ENCODE measurements at places on chromosomes 2 and 18.

GRCh38 chr2:175400975-175401374, 219.5 kb upstream of the ATP5MC3 start:
- no peak for DNase-seq

DNA sequence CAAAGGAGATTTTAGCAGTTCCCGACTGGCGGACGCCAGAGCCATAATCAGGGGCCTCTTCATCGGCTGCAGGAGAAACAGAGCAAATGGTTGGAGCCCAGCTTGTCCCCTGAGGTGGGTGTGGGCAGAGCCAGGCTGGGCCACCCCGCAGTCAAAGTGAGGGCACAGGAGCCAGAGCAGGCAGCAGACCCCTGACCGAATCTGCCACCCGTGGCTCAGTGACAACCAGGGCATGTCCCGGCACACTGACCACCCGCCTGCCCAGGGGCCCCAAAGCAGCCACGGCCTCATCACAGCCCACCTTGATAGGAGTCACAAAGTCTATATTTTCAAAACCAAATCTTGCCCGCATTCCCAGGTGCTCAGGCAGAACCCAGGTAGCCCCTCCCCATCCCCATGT, 55.6 kb downstream of the AQP12A start:
- DNase-seq = no peak

GRCh38 chr2:213243189-213244044, 40.8 kb upstream of the SPAG16 start:
- no peak for DNase-seq

DNA sequence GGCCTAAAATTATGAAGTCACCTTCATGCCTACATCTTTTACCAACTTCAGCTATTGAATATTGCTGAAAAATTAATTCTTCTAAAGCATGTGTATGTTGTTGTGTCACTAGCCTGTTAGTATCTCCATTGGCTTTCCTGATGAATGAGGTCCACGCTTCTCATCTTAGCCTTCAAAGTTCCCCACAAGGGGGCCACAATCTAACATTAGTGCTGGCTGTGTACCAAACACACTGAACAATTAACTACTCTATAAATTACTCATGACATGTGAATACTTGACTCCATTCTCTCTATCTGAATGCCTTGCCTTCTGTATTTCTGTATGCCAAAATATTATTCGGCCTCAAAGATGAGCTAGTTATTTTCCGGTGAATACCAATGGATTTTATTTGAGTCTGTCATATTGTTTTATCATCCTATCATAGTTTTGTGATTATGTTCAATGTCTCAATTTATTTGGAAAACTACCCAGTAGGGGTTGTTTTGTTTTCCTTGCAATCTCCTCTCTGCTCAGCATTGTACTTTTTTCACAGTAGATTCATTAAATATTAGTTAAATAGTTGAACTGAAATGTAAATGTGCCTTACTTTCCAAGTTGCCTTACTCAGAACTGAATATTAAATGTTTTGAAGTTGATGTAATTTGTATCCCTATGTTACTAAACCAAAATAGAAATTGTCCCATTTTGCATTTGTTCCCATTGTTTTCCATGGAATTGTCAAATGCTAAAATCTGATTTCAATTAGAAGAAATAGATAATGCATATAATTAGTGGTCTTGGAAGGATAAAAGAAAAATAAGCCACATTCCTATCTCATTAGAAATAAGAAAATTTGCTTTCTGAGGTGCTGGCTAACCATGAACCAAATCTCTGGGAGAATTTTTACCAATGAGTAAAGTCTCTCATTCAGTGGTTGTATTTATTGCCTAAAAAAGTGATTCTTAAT, 208.4 kb upstream of the COL3A1 start:
- no peak for DNase-seq

DNA sequence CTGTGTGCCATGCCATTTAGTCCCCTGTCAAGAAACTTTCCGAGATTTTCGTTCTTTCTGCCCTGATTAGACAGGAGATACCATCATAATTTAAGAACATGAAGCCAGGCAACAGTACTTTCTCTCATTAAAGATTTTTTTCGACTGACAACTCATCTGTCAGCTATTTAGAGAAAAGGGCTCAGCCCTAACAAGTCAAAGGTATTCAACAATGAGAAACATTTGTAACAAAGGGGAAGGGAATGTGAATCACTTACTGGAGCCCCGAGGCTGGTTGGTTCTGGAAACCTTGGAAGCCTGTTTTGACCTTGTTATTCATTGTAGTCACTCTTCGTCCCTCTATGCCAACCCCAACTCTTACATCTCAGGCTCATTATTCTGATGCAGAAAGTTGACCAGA, 199.4 kb downstream of the SPP2 start:
- no peak for DNase-seq

DNA sequence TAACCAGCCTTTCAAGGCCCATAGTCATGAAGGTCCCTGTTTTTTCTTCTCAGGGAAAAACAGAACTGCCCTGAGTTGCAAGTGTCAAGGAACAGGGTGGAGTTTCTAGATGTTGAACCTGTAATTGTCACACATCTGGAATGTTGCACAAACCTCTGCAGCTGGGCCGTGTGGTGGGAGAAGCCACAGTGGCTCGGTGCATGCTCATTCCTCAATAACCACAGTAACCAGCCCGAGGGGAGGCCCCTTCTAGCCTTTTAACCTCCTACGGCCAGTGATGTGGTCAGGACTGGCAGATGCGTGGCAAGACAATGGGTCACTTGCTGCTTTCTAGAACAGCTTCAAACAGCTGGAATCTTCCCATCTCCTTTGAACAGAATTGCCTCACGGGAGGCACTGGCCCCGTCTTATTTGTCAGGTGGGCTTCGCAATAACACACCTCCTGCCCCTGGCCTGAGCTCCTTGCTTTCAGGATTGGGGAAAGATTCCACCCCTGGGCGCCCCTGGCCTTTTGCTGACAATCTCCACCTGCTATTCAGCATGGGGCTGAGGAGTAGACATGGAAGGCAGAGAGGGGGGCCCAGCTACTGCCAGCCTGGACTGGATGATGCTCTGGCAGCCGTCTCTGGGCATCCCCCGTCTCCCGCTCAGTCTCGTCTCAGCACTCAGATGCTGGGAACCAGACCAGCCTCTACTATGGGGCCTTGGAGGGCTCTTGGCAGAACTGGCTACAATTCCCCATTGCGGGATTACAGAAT, 102.9 kb downstream of the KLHL29 start:
- no peak for DNase-seq

DNA sequence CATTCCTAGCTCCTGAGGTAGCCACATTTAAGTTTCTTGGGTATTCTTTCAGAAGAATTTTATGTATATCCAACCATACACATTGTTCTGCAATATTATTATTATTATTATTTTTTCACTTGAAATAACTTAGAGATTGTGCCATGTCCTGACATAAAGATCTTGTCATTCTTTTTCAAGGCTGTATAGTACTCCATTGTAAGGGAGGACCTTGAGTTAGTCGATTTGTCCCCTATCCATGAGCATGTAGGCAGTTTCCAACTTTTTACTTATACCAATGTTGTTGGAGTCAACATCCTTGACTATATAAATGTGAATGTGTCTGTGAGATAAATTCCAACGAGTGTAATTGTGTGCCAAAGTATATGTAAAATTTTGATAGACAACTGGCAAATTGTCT, 891 bp upstream of the EGR4 start:
- no peak for DNase-seq

GRCh38 chr2:148720501-148721001, 76.0 kb downstream of the EPC2 start:
- no peak for DNase-seq

GRCh38 chr2:16192416-16193216, 252.3 kb downstream of the MYCN start:
- no peak for DNase-seq

GRCh38 chr2:127074358-127074757, 32.6 kb downstream of the BIN1 start:
- DNase-seq = no peak

DNA sequence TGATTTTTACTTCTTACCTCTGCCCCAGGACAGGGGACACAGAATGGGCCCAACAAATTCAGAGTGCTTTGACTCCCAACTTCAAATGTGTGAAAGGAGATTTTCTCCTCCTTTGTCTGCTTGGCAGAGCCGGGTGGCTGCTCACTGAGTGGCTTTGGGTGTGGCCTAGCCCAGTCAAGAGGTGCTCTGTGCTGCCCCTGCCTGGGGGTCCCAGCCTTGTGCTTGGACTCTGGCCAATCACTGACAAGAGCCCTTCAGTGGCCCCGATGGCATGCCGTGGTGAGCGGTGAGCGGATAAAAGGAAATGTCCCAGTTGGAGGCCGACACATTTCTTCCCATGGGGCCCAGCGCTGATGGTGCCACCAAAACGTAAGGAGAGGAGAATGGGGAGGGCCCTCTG, 259.2 kb downstream of the CELF4 start:
- DNase-seq = no peak

DNA sequence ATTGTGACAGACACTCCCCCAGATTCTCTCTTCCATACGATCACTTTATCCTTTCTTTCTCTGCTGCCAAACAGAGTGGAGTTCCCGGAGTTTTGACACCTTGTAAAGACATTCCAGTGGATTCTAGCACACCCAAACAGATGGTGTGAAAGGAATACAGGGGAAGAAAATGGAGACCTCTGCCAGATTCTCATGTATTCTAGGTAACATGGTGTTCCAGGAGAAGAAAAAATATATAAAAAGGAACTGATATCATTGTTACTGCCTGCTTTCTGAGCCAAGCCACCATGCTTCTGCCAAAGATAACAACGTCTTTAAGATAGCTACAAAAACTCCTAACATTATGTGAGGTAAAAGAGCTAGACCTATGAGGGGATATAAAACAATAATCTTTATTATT, 136.5 kb downstream of the TXNL1 start:
- DNase-seq = no peak

DNA sequence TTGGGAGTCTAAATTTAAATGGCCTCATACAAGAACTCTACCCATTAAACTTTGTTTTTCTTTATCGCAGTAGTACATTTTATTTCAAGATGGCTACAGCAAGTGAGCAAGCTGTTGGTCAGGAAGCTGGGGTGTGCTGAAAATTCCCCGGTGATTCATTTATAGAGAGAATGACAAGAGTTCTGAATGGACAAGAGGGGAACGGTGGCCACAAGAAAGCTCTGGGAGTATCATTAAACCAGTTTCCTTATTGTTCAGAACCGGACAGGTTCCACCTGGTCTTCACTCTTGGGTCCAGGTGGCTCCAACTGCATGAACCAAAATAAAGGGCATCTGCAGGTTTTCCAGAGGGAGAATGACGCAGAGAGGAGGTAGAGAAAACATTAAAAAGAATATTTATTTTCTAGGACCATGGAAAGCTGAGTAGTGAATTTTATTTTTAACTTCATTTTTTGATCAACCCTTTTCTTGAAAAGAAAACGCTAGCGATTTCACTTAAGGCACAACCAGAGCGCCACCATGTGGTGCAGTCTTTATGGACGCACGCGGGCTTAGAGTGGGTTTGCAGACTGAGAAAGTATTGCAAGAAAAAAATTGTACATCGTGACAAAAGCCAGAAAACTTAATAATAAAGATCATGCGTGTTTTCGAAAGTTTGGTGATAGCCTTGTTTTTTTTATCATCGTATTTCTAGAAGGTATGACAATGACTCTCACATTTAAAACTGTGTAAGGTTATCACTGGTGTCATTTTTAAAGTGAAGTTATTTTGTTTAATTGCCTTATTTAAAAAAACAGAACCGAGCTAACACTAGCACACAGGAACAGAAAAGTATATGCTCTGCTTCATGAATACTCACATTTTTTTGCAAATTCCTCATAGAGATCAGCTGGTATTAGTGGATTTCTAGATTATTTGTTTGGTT, 97.9 kb upstream of the NOL4 start:
- no peak for DNase-seq

- DNase-seq = no peak
Observed at GRCh38 chr2:216142540-216142939, 33.4 kb downstream of the XRCC5 start.

DNA sequence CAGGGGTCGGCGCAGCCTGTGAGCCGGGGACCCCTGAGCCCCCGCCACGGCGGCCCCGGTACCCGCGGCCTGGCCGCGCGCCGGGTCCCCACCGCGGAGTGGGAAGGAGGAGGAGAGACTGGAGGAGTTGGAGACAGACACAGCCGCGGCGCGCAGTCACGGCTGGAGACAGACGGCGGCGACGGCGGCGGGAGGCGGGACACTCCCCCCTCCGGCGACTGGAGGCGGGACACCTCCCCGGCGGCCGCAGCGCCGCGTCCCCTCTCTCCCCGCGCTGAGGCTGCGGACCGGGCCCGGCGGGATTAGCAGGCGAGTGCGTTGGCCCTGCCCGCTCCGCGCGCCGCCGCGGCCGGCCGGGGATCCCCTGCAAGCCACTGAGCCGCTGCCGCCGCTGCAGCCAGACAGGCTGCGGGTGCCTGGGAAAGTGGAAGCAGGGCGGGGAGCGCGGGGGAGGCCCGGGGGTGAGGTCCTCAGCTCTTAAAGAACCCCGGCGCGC, 1.0 kb upstream of the LDLRAD4 start:
- DNase-seq = no peak

DNA sequence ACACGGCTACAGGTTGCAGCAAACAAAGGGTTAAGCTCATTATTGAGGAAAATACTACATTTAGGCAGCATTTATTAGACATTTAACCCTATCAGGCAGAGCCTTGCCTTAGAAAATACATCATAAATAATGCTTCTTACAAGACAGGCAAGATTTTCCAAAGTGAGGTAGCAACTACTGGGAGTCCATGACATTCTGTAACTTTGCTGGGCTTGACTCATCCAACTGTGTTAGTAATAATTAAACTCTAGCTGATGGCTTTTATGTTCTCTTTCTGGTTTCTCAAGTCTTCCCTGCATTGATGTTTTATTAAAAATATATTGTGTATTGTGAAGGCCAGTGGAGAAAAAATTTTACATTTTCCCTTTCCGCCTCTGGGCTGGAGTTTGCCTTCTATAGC, 291.3 kb downstream of the AFF3 start:
- no peak for DNase-seq

DNA sequence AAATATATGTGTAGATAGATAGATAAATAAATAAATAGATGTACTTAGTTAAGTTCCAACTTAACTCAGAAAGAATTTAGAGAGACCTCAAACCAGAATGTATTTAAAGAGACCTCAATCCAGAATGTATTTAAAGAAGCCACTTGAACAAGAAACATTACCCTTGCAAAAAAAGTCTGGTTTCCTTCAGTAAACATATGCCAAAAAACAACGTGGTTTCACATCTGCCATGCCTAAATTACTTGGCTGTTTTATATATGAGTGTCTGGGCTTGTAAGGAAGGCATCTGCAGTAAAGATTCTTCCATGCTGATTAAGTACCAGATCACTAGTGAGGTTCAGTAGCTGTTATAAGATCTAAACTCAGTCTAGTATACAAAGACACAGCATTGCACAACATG, 29.1 kb upstream of the RPE start:
- no peak for DNase-seq

- no peak for DNase-seq
Observed at GRCh38 chr2:134217351-134217750, 36.5 kb upstream of the MGAT5 start.

- DNase-seq = no peak
Observed at GRCh38 chr2:241768251-241768711, 8.3 kb upstream of the GAL3ST2 start.
